OCI-LY7 (cell line): ENCODE measurements at places on chromosomes 6 and 20.

- DNase-seq, result no peak
Observed at GRCh38 chr6:76438768-76439167, 366.3 kb upstream of the IMPG1 start.

GRCh38 chr6:118509009-118509617, 39.0 kb upstream of the PLN start:
- peak; percentile 11 for DNase-seq

DNA sequence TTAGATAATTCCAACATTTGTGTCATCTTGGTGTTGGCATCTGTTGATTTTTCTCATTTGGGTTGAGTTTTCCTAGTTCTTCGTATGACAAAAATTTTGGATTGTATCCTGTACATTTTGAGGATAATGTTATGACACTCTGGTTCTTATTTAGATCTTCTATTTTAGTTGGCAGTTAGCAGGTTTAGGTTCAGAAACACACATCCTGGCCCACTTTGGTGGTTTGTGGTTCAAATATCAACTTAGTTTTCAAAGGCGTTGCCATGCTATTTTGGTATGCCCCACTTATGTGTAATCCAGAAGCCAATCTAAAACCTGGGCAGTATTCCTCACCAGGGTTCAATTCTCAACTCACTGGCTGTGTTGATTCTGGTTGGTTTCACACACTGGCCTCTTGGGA, 68.2 kb downstream of the NOX3 start:
- DNase-seq, result no peak

DNA sequence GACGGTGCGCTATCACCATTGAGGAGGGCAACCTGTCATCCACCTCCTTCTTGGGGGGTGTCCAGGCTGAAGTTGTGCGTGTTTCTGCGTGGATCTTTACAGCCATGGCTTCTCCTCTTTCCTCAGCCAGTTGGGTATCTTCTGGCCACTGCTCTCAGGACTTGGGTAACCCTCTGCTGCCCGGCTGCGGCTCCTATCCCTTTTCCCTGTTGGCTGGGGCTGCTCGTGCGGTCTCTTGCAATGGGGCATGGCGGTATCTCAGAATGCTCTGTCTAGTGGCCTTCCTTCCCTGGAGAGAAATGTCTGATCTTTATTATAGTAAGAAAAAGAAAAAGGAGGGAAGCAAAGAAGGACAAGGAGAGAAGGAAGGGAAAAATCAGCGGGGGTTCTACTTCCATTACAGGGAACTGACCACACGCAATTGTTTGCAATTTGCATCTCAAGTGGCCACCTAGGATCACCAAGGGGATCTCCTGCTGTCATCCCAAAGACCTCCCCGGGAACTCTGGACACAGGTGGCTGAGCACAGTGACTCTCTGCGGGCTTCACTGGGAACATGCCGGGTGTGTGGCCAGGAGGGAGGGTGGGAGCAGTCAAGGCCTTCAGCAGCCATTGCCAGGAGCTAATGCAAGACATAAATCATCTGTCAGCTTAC, 60.8 kb downstream of the NPEPL1 start:
- no peak for DNase-seq

- no peak for DNase-seq
Observed at GRCh38 chr20:44087051-44087856, 99.7 kb downstream of the JPH2 start.
